Esophagus mucosa (tissue), 1 donor: ENCODE measurements at places on chromosomes 1 and 21. TPM values are rescaled to one million over a fixed set of nuclear protein-coding genes. Genes with fewer than 3 reads are reported as not detected.

- ATAC-seq: no peak
Measured at GRCh38 chr1:215285013-215285800, 202.7 kb downstream of the KCNK2 start.

GRCh38 chr1:219402925-219403324 lies 210.0 kb downstream of the ZC3H11B start:
- ATAC-seq: no peak

GRCh38 chr1:157715736-157716135 lies 15.2 kb upstream of the FCRL3 start:
- no peak for ATAC-seq

- ATAC-seq: no peak
Measured at GRCh38 chr1:100230765-100231164, 18.9 kb downstream of the DBT start.

GRCh38 chr1:222749927-222750326 lies 12.9 kb downstream of the FAM177B start:
- no peak for ATAC-seq

The ERO1B gene
- 1.1 TPM for total RNA-seq

The FMO2 gene
- total RNA-seq: 113 TPM

The PLD5 gene
- not detected for total RNA-seq
